ENCODE measurements at places on chromosomes 7 and 10. TPM values are rescaled to one million over a fixed set of nuclear protein-coding genes. Genes with fewer than 3 reads are reported as not detected.

GRCh38 chr7:92968502-92968901 lies 132.1 kb upstream of the CDK6 start:
- DNase-seq: no peak

DNA sequence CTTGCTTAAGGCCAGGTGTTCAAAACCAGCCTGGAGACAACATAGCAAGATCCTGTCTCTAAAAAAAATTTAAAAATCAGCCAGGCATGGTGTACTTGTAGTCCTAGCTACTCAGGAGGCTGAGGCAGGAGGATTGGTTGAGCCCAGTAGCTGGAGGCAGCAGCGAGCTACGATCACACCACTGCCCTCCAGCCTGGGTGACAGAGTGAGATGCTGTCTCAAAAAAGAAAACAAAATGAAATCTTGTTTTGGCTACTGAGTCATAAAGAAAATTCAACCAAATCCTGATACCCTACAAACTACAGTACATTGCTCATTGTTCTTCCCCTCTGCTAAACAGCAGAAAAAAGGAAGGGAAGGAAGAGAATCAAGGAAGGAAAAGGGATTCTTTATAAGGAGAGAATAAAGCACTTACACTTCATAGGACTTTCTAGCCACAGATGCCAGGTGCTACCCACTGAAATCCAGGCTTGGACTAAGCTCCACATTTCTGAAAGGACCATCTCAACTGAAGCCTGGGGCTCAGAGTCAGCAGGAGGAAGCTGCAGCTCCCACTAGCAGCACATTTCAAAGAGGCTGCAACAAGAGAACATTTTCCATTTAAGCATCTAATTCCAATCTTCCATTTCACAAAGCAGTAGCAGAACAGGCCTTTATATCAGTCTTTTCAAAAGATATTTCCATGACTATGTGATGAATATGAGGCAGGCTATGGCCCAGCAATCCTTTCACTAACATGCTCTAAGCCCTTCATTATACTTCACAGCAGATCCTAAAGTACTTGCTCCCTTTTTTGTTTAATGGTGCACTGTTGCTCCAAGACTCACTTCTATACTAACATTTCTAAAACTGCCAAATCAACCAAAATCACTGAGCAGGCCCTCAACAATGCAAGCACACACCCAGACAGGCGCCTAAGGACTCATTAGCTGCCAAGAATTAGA lies 13.5 kb downstream of the TNPO3 start:
- no peak for DNase-seq

The RASSF4 gene
- 71.3 TPM for total RNA-seq

GRCh38 chr10:120555842-120556532 lies 99.0 kb downstream of the PLPP4 start:
- no peak for DNase-seq

GRCh38 chr10:126222736-126223511 lies 165.4 kb downstream of the ADAM12 start:
- DNase-seq: no peak

- no peak for DNase-seq
These were observed 180.5 kb downstream of the ZNF365 start for GRCh38 chr10:62554632-62555199.

DNA sequence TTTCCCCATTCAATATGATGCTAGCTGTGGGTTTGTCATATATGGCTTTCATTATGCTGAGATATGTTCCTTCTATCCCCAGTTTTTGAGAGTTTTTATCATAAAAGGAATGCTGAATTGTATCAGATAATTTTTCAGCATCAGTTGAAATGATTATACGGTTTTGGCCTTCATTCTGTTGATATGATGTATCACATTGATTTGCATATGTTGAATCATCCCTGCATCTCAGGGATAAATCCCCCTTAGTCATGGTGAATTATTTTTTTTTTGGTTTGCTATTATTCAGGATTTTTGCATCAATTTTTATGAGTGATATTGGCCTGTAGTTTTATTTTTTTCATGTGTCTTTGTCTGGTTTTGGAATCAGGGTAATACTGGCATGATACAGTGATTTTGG lies 1152.3 kb upstream of the C7orf33 start:
- DNase-seq: no peak

The MSMB gene
- total RNA-seq: not detected

The SPDYE8 gene
- total RNA-seq: not detected

GRCh38 chr7:139901056-139901795 lies 72.2 kb downstream of the TBXAS1 start:
- DNase-seq: no peak

The IDI2 gene
- total RNA-seq: 0.29 TPM

- DNase-seq: no peak
These were observed 24.9 kb downstream of the LRRC20 start for GRCh38 chr10:70357565-70357964.

The POLR2J2 gene
- 3.5 TPM for total RNA-seq

GRCh38 chr10:43078986-43079273 lies 2.1 kb downstream of the RET start:
- no peak for DNase-seq

DNA sequence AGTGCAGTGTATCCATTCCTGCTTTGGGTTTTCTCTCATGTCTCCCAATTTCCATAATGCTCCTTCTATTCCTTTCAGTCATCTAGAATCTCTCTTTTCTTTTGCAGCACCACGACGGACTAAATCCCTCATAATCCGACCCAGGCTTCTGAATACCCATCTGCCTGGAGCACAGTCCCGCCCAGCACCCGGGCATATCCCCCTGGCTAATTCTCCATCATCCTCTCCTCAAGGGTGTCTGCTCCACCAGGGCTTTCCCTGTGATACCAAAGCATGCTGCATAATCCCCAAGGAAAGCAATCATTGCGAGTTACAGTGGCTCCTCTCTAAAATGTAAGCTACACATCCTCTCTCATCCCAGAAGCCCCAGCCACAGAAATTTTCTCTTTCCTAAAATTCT lies 321.9 kb downstream of the CCDC3 start:
- DNase-seq: no peak

- no peak for DNase-seq
These were observed 72.3 kb upstream of the APBB1IP start for GRCh38 chr10:26365681-26366358.

DNA sequence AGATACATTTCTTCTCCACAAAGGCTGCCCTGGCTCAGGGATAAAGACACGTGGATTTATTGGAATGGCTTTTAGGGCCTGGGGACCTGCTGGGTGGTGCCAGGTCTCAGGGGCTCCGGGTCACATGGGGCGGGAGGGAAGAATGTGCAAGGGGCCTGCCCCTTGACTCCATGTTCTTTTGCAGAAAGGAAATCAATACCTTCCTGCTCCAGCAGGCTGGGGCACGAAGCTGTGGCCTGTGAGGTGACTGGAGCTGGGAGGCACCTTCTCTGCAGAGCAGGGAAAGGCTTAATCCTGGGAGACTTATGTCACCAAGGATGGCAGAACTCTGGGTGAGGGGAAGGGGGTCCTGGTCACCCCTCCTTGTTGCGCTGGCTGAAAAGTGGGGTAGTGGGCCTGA lies 42.3 kb upstream of the GNA12 start:
- DNase-seq: no peak

The SGCE gene
- total RNA-seq: 42.2 TPM

The MBL2 gene
- total RNA-seq: not detected

The IQUB gene
- 0.66 TPM for total RNA-seq

The CCDC186 gene
- total RNA-seq: 21.2 TPM

The STEAP1B gene
- total RNA-seq: 1.1 TPM

- DNase-seq: no peak
These were observed 251.2 kb upstream of the RHOBTB1 start for GRCh38 chr10:61195211-61195610.

The HABP2 gene
- total RNA-seq: not detected

DNA sequence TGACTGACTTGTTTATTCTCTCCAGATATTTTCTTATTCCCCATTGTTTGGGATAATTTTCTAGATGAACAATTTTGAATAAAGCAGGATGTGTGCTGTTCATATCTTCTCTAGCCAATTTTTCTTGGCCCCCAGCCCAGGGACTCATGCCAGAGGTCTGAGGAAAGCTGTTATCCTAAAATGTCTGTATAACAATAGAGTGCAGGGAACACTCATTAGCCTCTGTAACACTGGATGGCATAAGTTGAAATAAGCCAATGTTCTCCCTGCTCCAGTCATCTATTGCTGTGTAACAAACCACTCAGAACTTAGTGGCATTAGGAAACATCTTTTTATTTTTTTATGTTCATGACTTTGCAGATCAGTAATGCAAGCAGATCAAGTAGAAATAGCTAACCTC lies 121.7 kb upstream of the TRIM24 start:
- DNase-seq: peak; percentile 80

DNA sequence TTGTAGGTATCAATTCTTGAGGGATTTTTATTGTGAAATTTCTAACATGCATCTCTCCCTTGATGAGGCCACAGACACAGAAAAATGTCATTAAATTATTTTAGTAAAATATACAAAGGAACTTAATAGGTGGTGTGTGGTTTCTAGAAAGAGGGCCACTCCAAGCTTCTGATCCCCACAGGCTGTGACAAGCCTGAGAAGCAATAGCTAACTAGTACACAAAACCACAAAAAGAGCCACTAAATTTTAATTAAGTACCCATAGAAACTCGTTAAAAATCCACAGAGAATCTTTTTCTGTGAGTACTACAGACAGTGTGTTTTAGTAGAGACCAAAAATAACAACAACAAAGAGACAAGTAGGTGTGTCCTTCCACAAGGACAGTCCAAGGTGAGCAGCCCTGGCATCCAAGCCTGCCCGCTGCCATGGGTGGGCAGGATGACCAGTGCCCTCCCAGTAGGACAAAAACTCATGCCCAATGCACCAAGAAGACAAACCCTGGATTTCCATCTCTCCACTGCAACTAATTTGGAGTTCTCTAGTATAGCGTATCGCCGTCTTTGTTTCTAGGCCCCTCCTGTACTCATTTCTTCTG lies 81.0 kb downstream of the RNF216 start:
- DNase-seq: no peak

DNA sequence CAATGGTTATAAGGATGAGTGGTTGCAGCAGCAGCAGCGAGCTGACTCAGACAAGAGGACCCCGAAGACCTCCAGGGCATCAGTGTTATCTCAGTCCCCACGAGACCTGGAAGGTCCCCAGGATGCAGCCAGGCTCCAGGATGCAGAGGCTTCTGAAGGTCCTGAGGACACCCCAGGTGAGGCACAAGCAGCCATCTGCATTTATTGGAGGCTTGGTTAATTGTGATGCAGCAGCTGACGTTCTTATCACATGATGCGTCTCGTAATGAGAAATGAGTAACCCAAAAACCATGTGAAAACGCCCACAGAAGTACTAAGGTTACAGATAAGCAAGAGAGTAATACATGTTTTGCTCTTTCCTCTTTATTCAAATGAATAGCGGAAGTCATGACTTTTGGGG lies 17.4 kb downstream of the C7orf57 start:
- no peak for DNase-seq

GRCh38 chr7:101171442-101171837 lies 6.1 kb upstream of the VGF start:
- no peak for DNase-seq

DNA sequence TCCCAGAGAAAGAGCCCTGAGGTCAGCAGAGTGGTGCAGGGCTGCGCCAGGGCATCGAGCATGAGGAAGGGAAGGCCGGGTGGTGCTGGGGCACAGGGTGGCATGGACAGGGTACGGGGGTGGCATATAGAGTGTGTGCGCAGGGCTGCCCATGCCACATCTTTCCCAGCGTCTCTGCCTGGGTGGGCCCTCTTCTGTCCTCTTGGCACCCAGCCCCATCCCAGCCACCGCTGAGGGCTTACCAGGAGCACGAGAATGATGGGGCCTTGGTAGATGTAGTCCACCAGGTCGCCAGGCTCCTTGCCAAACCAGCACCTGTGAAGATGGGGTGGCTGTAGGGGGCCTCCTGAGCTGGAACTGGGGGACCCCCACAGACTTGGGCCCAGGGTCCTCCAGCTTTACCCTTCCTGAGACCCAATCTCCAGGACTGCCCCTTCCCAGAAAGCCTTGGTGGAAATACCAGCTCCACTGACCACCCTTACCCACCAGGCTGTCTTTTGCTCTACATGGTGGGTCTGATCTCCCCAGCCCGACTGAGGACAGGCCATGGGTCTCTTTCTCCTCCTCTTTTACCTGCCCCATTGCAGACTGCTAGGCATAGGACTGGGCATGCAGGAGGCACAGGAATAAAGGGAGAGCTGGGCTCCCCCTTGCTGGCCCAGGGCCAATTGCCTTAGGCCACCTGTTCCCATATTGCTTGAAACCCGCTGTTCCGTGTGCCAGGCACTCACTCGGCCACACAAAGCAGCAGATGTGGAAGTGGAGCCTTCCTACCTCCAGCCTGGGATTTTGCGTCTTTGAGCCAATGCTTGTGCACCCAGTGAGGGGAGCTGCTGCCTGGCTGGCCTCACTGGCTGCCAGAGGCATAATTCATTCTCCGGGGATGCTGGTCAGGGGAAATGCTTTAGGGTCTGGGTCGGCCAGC lies 21.7 kb downstream of the CRHR2 start:
- DNase-seq: no peak

The MTG1 gene
- total RNA-seq: 21.7 TPM

GRCh38 chr7:15113752-15114151 lies 211.2 kb upstream of the DGKB start:
- no peak for DNase-seq

The SPOCK2 gene
- total RNA-seq: 7.8 TPM

The TNRC18 gene
- 33.1 TPM for total RNA-seq

The PDK4 gene
- total RNA-seq: 53.0 TPM
